ENCODE measurements at places on chromosomes 7 and 10.

GRCh38 chr7:42677751-42678699, 233.8 kb downstream of the C7orf25 start:
- DNase-seq: no peak

DNA sequence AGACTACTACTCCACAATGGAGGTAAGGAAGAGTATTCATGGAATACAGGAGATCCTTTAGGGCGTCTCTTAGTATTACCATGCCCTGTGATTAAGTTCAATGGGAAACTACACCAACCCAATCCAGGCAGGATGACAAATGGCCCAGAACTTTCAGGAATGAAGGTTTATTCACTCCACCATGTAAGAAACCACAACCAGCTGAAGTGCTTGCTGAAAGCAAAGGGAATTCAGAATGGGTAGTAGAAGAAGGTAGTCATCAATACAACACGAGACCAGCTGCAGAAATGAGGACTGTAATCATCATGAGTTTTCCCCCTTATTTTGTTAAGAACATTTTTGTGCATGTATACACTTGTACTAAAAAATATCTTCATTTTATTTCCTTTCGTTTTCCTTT, 76.6 kb downstream of the GPR37 start:
- no peak for DNase-seq

DNA sequence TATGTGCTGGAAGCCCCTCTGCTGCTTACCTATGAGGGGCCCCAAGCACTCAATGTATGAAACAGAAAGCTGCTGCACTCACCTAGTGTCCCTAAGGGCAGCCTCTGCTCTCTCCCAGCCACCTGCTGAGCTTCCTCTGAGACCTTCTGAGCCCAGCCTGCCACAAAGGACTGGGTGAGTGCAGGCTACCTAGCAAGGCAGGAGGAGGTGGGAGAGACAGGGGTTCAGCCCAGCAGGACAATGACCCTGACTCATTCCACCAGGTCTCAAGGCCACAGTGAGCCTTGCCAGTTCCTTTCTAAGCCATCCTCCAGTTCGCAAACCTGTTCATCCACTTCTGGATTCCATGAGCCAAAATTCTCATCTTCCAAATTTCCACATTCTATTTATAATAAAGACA, 16.3 kb downstream of the VOPP1 start:
- no peak for DNase-seq

- DNase-seq: peak; percentile 26
Observed at GRCh38 chr7:149624006-149624405, 126.4 kb upstream of the ZNF746 start.

- no peak for DNase-seq
Observed at GRCh38 chr7:87934699-87935383, 790 bp downstream of the ADAM22 start.

- no peak for DNase-seq
Observed at GRCh38 chr7:130420943-130421578, 19.8 kb downstream of the CEP41 start.

GRCh38 chr10:127907411-127908105, 655 bp downstream of the PTPRE start:
- DNase-seq: no peak

GRCh38 chr10:120282846-120283492, 174.1 kb upstream of the PLPP4 start:
- no peak for DNase-seq

- DNase-seq: no peak
Observed at GRCh38 chr7:83879063-83879462, 230.1 kb upstream of the SEMA3E start.

DNA sequence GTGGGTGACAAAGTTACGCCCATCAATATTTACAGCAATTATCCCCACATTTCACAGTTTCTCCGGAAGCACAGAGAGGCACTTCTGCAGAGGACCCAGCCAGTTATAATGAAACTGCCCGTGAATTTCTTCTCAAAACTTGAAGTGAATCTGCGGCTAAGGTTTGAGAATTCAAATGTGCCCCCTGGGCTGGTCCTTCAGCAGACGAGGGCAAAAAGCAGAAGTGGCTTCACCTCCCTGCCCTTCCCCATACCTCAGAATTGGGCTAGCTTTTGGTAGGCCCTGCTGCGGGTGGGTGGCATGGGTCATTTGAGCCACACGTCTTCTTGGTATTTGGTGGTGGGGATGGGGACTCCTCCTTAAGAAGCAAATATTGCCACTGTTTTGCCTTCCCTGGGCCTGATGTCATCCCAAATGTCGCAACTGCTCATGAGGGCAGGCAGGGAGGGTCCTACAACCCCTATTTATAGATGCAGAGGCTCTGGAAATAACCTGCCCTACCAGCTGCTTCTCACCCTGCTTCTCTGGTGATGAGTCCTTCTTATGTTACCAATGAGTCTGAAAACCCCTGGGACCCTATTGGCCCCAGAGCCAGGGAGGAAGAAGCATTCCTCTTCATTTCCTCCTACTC, 16.6 kb upstream of the WDFY4 start:
- DNase-seq: no peak

DNA sequence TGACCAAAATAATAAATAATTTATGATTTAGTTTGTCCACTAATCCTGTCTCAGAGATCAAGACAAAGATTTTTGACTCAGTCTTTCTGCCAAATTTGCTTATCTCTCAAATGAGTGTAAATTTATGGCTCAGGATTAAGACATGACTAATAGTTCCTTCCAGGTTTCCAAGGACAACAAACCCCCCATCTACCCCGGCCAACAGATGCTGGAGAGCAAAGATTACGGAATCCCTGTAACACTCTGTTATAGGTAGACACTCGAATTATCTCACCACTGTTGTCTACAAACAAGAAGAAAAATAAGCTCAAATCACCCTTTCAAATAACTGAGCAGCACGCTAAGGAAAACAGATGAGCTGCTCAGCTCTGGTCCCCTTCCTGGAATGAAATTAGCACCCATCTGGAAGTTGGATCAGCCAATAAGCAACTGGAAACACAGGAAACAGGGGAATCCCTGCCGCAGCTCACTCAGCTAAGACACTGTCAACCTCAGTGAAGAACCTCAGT, 56.8 kb upstream of the SVIL start:
- no peak for DNase-seq

GRCh38 chr7:124041439-124041838, 8.6 kb upstream of the TMEM229A start:
- DNase-seq: no peak

- peak; percentile 83 for DNase-seq
Observed at GRCh38 chr7:105013816-105014692, at the start of gene KMT2E. Gene KMT2E (plus strand): TSS chr7:105014205. CDS start chr7:105040953, 26,748 bp downstream.

GRCh38 chr7:72015136-72015535, 397.0 kb downstream of the CALN1 start:
- no peak for DNase-seq
